H1 (cell line): ENCODE measurements at places on chromosomes 7 and 10. TPM values are rescaled to one million over a fixed set of nuclear protein-coding genes. Genes with fewer than 3 reads are reported as not detected.

DNA sequence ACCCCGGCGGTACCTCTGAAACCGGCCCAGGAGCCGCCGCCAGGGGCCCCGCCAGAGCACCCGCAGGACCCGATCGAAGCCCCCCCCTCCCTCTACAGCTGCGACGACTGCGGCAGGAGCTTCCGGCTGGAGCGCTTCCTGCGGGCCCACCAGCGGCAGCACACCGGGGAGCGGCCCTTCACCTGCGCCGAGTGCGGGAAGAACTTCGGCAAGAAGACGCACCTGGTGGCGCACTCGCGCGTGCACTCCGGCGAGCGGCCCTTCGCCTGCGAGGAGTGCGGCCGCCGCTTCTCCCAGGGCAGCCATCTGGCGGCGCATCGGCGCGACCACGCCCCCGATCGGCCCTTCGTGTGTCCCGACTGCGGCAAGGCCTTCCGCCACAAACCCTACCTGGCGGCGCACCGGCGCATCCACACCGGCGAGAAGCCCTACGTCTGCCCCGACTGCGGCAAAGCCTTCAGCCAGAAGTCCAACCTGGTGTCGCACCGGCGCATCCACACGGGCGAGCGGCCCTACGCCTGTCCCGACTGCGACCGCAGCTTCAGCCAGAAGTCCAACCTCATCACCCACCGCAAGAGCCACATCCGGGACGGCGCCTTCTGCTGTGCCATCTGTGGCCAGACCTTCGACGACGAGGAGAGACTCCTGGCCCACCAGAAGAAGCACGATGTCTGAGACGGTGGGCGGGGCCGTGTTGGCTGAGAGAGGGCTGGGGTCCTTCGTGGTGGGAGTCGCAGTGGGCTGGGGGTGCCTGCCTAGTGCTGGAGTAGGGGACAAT lies 3.8 kb downstream of the REPIN1 start:
- DNase-seq, result no peak

- DNase-seq, result no peak
These were observed 922 bp downstream of the PPA1 start for GRCh38 chr10:70232155-70232858.

DNA sequence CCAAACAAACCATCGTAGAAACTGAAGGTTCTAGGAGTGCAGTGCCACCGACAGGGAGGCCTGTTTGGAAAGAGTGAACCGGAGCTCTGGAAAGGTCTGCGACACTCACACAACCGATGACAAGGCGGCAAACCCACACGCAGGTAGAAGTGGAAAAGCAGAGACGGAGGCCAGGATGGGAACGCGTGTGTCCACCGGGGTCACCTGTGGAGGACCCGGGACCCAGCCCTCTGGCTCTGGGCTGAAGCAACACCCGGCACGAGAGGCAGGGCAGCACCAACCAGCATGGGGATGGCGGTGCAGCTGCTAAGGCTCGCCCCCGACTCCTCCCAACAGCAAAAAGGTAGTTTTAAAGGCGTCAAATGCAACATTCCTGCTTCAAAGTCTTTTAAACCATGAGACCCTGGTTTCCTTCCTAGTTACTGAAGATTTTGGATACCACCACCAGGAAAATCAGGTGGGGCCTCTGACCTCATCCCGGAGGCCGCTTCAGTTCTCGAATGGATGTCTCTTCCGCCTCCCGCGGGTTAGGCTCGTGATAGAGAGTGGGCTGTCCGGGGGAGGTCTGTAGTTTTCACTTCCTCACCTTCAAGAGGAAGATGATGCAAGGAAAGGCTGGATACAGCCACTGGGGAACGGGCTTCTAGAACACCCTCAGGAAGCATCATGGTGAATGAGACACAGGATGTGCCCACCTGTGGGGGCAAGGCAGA lies 115.5 kb downstream of the SMURF1 start:
- no peak for DNase-seq

The VWDE gene
- total RNA-seq, result 18.9 and 21.2 TPM in 2 replicates
